ENCODE measurements at places on chromosomes 6 and 20.
A peak's percentile ranks its signal among the peaks of the same experiment; 100 is the strongest.

DNA sequence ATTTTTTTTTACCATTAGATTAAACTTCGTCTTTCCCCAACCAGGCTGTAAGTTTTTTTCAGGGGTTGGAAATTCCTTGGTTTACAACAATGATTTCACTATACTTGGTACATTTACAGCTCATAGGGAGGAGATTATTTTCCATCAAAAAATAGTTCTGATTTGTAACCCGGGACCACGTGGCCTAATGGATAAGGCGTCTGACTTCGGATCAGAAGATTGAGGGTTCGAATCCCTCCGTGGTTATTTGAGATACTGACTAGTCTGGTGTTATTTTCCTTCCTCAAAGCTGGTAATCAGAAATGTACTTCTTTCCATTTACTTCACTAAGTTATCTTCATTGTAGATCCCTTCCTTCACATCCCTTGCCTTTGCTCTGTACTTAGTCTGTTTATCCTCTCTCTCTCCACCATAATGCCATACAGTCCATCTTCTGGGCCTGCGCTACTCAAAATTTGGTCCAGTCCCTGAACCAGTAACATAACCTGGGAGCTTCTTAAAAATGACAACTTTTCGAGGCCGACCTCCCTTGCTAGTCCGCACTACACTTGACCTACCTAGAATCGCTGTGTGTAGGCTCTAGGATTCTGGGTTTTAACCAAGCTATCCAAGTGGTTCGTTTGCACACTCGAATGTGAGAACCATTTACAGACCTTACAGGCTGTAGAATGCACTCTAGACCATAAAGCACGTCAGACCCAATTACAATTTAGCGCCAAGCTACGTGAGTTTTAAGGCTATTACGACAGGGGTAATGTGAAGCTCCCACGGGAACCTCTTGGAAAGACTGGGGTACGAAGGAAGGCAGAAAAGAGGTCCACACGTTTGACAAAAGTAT is 42.1 kb upstream of the BTN3A2 start:
- no peak for DNase-seq

- DNase-seq = no peak
Observed at GRCh38 chr6:110446405-110446804, 30.0 kb downstream of the SLC22A16 start.

GRCh38 chr6:1739220-1739619 is 129.5 kb downstream of the FOXC1 start:
- DNase-seq = no peak

GRCh38 chr20:61955668-61956395 is 109.8 kb downstream of the TAF4 start:
- DNase-seq = no peak

DNA sequence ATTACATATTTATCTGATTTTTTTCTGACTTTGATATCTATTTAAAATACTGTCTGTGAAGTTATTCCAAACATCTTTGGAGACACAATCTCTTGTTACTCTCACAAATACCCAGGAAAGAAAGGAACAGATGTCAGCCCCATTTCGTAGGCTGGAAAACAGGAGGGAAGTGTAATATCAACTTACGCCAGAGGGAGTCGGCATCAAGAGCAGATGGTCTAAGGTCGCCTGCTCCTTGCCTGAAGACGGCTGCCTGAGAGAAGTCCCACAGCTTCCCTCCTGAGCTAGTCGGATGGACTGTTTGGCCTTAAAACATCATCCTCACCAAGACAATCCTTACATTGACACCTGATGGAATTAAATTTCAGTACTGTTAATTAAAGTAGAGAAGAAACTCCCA is 13.4 kb downstream of the CST7 start:
- no peak for DNase-seq

DNA sequence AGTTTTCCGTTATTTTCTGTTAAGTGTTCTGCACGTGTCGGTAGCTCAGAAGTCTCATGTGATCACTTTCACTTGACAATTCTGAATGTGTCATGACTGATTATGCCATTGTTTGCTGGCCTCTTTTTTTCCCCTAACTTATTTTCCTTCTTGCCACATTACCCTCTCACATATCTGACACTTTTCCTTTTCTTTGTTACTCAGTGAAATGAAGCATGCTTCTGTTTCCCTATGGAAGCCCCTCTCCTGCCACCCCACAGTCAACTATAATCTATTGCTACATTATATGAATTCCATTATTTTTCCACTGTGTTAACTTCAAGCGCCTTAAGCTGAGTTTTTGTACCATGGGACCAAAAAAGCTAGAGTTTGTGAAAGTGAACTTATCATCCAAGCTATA is 531.6 kb upstream of the HS3ST5 start:
- no peak for DNase-seq

GRCh38 chr20:45822857-45823256 is 4.3 kb downstream of the TNNC2 start:
- DNase-seq = no peak

- DNase-seq = no peak
Observed at GRCh38 chr6:107707346-107708275, 116.5 kb downstream of the SCML4 start.

DNA sequence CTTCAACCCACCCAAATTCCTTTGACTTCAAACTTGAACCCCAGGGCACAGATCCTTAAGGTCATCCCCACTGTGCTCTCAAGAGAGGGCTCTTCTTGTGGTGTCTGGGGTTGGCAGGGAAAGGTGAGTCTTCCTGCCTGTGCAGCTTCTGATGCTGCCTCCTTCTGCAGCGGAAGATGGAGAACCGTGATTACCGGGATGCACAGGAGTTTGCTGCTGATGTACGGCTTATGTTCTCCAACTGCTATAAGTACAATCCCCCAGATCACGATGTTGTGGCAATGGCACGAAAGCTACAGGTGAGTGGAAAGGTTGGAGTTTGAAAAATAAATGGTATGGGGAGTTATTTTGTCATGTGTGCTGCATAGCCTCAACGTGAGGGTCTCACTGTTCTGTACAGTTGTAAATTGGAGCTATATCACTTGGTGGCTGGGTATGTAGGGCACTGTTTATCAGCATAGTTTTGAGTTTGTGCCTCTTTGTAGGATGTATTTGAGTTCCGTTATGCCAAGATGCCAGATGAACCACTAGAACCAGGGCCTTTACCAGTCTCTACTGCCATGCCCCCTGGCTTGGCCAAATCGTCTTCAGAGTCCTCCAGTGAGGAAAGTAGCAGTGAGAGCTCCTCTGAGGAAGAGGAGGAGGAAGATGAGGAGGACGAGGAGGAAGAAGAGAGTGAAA is 9.0 kb downstream of the BRD2 start:
- no peak for DNase-seq

- no peak for DNase-seq
Observed at GRCh38 chr6:13617066-13617465, 1.9 kb downstream of the NOL7 start.

- peak; percentile 51 for DNase-seq
Observed at GRCh38 chr20:40945754-40946450, 82.7 kb upstream of the TOP1 start.

DNA sequence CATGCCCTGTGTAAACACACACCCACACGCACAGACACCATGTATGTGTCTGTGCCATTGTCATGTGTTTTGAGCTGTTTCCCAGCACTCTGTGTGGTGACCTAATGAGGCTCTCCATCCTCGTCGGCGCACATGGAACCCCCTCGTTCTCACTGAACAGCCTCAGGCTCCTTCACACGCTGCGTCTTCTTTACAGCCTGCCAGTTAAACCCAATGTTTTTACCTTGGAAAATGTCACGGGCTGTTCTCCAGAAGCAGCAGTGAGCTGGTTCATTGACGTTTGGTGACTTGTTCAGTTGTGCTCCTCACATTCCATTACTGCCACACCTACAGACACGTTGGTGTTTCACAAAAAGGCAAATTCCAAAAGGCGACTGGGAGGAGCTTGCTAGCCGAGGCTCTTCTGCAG is 201.0 kb upstream of the FOXQ1 start:
- DNase-seq = no peak

DNA sequence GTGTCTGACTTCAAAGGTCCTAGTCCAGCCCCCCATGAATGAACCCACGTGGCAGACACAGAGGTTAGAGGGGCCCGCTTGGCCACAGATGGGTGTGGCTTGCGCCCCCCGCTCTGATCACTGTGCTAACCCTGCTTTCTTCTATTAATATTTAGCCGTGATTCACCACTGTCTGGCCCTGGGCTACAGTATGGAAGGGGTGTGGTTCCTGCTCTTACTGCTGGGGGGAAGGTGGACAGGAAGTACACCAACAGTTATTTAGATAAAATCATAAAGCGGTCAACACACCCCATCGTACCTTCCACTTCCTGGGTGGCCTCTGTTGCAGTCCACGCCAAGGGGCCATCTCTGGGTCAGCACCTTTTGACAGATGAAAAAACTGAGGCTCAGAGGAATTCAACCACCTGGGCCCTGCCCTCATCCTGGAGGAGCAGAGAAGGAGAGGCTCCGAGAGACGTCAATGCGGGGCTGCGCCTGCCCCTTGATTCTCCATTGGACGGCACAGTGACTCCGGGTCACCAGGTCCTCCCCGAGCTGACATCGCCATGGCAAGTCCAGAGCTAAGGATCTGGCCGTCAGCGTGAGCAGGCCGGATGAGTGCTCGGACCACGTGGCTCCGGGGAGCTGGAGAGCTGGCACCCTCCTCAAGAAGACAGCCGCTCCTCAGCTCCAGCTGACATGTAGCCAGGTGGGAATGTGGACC is 206.3 kb downstream of the PREX1 start:
- no peak for DNase-seq

- DNase-seq = no peak
Observed at GRCh38 chr6:159101656-159102055, 56.9 kb upstream of the TAGAP start.

DNA sequence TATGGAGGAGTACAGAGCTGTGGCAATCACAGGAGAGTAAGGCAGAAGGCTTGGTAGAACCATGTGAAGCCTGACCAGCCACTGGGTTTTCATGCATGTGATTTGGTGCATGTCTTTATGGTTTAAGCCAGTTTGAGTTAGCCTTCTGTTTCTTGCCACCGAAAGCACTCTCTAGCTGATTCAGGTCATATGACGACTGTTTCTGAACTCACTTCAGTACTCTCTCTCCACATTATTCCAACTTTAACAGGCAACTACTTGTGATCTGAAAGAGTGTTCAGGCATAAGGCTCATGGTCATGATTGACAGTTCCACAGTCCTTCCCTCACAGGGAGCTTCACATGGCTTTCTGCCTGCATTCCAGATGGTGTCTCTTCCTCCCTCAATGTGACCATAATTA is 63.3 kb upstream of the TAB2 start:
- no peak for DNase-seq

DNA sequence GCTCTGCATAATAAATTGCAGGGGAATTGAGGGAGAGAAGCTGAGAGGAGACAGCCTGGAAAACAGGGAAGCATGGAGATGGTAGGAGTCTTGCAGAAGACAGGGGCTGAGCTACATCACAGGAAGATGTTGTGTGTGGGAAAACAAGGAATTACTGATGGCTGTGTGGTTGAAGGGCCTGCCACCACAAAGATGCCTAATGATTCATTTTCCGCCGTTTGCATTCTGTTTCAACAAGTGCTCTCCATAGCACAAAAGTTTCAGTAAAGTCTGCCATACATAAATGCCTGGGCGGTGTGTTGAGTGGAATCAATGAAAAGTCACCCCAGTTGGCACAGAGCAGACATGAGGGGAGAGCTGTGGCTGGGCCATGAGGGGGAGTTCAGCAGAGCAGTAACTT is 5.6 kb upstream of the KLHL31 start:
- DNase-seq = no peak

GRCh38 chr20:64244281-64244805 is 11.2 kb upstream of the PCMTD2 start:
- DNase-seq = no peak
